Hematopoietic multipotent progenitor cell treated with erythropoietin and hydrocortisone succinate and interleukin-3 and kit ligand, for 6 days (in vitro differentiated cells): ENCODE measurements at places on chromosomes 2 and 18.

GRCh38 chr2:138818556-138818955 lies 38.4 kb upstream of the NXPH2 start:
- no peak for DNase-seq

DNA sequence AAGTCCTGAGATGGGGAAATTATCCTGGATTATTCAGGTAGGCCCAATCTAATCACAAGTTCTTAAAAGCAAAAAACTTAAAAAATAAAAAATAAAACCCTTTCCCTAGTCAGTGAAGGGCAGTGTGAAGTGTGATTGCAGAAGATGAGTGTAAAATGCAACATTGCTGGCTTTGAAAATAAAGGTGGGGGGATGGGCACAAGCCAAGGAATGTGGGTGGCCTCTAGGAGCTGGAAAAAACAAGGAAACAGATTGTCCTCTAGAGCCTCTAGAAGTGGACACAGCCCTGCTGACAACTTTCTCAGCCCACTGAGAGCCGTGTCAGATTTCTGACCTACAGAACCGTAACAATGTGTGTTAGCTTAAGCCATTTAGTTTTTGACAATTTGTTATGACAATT lies 184.3 kb upstream of the HNRNPA3 start:
- no peak for DNase-seq

DNA sequence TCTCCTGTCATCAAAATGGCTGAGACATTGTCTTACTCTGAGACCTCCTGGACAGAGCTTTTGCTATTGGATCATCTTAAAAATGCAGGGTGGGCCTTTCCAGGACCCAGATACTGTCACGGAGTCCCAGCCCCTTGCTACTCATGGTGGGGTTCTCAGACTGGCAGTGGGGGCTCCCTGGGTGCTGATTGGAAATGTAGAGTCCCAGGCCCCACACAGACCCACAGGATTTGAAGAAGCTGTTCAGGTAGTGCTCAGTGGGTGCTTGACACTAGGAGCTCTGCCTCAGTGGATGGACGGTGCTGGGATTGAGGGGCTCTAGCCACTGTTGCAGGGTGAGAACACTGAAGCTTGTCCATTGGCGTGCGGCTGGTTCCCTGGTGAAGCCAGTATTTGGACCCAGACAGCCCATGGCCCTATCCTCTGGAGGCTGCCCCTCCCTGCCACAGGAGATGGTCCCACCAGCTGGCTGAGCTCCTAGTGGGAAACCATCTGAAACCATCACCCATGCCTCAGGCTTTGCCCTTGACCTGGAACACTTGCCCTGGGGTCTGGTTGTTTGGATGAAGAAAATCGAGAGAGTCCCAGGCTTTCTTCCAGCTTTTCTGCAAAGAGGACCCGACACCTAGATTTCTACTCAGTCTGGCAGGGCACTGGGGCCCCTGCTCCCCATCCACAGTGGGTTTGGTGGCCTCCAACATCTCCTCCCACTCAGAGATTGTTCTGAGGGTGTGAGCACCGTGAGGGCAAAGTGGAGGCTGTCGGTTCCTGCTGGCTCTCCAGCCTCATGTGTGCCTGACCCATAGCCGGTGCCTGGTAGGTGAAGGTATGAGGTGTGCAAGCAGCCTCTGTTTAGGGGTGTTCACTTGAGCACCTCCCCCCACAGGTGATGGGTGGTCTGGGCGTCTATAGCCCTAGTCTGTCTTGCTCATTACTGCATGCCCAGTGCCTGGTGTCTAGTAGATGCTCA lies 30.1 kb downstream of the MROH2A start:
- no peak for DNase-seq

GRCh38 chr18:75066936-75067335 lies 142.0 kb downstream of the PTGR3 start:
- peak; percentile 17 for DNase-seq

GRCh38 chr2:239751679-239752355 lies 273.3 kb downstream of the NDUFA10 start:
- DNase-seq: peak; percentile 32

DNA sequence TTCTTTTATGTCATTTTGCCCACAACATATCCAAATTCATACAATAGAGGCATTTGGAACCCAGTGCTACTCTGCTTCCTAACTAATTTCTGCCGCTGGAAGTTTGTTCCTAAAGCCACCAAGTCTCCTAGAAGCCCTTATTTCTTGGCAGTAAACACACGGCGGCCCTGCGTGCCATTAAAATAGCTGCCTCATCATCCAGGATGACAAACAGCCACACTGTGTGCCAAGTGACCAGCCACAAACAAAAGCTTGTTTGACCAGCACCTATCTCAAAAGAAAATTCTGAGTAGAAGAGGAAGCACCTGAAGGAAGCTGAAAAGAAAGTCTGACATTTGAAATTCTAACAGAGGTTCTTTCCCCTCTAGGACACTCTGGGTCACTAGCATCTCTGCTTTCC lies 64.2 kb downstream of the BCL11A start:
- no peak for DNase-seq

GRCh38 chr2:232688201-232688600 lies 8.9 kb upstream of the GIGYF2 start:
- no peak for DNase-seq

- no peak for DNase-seq
These were observed 106.5 kb upstream of the SCN1A start for GRCh38 chr2:166234112-166234846.

GRCh38 chr2:122478771-122479170 lies 723.3 kb downstream of the TSN start:
- no peak for DNase-seq

DNA sequence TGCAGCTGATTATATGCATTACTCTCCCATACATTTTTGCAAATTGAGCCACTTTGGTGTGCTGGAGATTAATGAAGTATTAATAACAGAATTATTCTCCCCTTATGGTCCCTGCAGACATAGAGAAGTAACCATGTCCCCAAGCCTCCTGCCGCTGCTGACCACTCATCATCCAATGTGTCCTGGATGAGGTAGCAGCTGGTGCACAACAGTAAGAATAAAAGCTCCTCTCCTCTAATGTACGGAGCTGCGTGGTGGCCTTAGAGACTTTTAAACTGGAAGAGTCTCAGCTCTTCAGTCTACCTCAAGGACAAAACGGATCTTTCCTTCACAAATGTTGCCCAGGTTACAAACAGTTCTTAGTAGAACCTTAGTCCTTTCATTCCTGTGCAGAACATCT lies 37.7 kb downstream of the TPO start:
- DNase-seq: no peak

DNA sequence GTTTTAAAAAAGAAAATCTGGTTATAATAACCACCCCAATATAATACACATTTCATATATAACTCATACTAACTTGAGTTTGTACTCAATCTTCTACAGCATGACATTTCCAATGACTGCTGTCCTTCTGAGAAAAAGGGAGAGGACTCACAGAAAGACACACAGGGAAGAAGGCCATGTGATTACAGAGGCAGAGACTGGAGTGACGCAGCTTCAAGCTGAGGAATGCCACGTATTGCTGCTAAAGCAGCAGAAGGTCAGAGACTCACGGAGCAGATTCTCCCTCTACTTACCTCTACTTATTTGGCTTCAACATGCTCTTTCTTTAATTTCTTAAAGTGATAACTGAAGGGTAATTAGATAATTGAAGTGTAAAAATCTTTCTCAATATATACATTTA lies 753.5 kb upstream of the PKDCC start:
- DNase-seq: no peak

- DNase-seq: no peak
These were observed 1317.5 kb upstream of the CELF4 start for GRCh38 chr18:38883111-38883510.

DNA sequence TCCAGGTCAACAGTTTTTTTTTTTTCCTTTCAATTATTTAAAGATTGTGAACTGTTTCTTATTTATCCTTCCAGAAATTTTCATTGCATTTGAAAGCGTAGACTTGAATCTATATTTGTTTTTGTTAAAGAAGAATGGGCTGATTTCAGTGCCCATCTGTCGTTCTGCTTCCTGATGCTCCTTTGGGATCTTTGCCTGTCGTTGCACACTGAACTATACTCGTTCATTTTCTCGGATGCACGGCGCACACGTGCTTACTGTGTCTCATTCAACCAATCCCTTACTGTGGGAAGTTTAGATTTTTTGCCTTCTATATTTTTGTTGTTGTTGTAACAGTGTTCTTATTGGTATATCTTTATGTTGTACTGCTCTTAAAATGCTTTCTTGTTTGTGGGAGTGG lies 149.7 kb downstream of the VAPA start:
- DNase-seq: no peak

- no peak for DNase-seq
These were observed 32.4 kb upstream of the ATL2 start for GRCh38 chr2:38409156-38410102.

DNA sequence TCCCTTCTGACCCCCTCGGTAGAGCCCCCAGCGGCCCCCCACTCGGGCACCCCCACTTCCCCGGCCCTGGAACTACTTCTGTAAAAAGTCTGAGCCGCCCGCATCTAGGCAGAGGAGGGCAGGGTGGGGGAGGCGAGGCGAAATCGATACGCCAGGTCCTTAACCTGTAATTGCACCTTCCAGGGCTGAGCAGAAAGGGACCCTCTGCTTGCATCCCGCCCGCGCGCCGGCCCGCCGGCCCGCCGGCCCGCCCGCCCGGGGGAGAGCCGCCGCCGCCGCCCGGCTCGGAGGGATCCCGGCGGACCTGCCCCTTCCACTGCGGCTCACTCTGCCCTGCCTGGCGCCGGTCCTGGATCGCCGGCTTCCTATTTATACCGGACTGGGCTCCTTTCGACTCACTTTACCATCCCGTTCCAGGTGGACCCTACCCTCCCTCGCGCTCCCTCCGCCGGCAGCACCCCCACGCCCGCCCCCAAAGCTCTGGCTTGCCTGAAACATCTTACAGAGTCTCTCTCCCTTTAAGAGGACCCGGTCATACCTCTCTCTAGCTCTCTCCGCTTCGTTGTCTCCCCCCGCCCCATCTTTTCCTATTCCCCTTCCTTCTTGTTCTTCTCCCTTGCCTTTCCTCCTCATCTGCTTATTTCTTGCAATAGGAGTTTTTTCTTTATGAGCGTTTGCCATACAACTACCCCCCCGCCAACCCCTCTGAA lies 797 bp downstream of the KLHL14 start:
- no peak for DNase-seq

DNA sequence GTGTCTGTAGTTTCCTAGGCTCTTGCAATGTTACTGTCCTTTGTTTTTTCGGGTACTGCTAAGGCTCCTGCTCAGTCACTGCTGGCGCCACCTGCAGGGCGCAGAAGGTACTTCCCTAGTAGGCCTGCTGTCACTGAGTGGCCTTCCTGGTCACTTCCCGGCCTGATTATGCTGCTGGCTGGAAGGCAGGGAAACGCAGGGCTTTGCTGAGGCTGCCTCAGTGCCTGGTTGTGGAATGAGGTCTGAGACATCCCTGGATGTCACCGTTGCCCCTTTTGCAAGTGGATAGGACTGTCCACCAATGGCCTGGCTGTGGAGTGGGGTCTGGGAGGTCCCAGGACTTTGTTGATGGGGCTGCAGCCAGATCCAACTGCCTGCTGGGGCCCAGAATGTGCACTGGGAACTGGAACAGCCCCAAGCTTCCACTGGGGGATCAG lies 13.1 kb downstream of the DAW1 start:
- peak; percentile 73 for DNase-seq

- DNase-seq: peak; percentile 72
These were observed 51.8 kb downstream of the MTHFD2 start for GRCh38 chr2:74250189-74250631.

GRCh38 chr2:214995926-214996670 lies 142.3 kb downstream of the ABCA12 start:
- no peak for DNase-seq

DNA sequence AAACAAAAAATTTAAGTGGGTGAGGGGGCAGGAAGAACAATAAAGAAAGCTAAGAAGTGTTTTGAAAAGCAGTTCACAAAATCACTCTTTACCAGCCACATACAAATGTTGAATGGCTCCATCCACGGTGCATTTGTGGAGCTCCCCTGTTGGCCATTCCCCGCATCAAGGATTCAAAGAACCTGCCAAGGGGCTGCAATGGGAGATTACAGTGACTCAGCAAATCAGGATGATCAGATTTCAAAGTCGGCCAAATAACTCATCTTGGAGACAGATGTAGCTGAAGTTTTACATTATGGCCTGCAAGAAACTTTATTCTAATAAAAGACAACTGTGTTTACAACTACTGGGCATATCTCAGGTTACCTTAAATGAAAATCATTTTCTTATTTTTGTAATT lies 26.9 kb downstream of the COL4A3 start:
- DNase-seq: peak; percentile 7

DNA sequence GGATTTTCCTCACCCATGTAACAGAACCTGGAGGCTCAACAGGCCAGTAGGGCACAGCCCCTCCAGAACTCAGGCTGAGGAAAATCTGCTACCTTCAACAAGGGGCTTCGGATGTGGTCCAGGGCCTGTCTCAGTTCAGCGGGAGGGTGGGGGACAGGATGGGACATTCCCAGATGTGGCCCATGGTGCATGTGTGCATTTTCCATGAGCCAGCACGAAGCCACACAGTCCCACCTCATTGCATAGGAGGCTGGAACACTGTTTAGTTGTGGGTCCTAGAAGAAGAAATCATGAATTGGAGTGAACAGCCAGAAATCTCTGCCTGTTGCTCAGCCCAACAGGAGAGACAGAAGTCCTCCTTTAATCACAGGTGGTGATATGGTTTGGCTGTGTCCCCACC lies 469.6 kb upstream of the MYT1L start:
- no peak for DNase-seq

GRCh38 chr2:235031686-235032373 lies 80.0 kb downstream of the SH3BP4 start:
- no peak for DNase-seq

DNA sequence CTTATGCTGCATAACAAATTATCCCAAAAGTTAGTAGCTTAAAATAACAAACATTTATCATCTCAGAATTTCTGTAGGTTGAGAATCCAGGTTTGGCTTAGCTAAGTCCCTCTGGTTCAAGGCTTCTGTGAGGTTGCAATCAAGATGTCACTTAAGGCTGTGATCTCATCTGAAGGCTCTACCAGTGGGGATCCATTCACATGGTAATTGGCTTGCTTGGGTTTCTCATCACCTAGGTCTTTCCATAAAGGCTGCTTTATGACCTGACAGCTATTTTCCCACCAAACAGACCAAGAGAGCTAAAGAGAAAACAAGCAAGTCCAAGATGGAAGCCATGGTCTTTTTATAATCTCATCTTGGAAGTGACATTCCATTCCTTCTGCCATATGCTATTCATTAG lies 137.3 kb downstream of the DTNA start:
- no peak for DNase-seq

- no peak for DNase-seq
These were observed 206.9 kb downstream of the ARL4C start for GRCh38 chr2:234289834-234290590.

DNA sequence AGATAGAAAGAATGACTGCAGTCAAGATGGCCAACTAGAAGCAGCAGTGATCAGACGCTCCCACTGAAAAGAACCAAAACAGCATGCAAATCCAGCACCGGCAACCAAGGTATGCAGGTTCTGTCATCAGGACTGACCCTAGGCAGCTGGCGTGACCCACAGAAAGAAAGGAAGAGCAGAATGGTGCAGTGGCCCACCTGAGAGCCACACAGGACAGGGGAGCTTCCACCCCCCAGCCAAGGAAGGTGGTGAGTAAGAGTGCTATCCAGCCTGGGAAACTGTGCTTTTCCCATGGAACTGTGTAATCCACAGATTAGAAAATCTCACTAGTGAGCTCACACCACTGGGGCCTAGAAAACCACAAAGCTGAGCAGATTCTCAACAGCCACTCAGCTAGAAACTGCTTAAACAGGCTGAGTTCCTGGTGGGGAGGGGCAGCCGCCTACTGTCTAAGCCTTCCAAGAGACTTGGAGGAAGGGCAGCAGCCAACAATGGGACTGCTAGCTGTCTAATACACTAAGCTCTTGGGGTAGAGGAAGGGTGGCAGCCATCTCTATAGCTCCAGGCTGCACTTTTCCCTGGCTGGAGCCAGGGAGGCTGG lies 127.9 kb downstream of the EVA1A start:
- no peak for DNase-seq
